Stimulated activated CD4-positive, alpha-beta T cell treated with anti-CD3 and anti-CD28 coated beads, Interleukin-12 subunit alpha, Interleukin-12 subunit beta, amount 100 ng/mL, for 4 hours (primary cell): ENCODE measurements at places on chromosomes 12 and 14.

DNA sequence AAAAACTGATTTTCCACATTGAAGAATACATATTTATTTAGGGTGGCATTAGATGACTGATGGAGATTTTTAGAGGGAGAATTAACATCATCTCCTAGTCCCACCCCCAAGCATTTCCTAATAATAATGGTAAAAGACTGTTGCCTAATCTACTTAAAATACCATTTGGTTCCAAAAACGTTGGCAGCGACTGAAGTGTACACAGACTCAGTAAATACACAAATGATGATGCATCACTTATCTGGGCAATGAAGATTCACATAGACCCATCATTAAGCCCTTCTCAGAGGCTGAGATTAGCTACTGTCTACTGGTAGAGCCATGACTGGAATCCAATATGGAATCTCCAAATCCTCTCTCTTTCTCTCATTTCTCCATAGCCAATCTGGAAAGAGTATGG lies 18.2 kb downstream of the RTN1 start:
- no peak for DNase-seq

- no peak for DNase-seq
Observed at GRCh38 chr12:29426498-29426897, 45.5 kb upstream of the ERGIC2 start.

- DNase-seq: no peak
Observed at GRCh38 chr12:2335916-2336315, 283.1 kb downstream of the CACNA1C start.

GRCh38 chr14:55908106-55908505 lies 210.1 kb upstream of the PELI2 start:
- no peak for DNase-seq

- DNase-seq: no peak
Observed at GRCh38 chr14:35855876-35856481, 29.8 kb downstream of the BRMS1L start.

GRCh38 chr12:87796961-87797516 lies 232.2 kb downstream of the C12orf50 start:
- no peak for DNase-seq

DNA sequence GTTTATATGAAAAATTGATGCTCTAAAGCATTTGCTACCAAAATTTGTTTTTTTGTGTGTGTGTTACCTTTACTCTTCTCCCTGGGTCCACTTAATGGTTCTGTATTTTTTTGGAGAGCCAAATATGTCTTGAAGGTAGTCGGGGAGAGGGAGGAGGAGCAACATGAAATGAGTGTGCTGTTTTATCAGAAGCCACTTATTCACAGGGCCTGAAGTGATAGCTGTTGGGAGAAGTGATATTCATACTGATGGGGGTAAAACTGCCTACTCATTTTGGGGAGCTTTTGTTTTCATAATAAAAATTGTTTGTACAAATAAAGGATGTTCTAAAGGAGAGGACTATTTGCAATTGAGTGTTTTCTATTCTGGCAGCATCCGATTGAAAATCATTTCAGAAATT lies 29.2 kb downstream of the CRADD start:
- no peak for DNase-seq

DNA sequence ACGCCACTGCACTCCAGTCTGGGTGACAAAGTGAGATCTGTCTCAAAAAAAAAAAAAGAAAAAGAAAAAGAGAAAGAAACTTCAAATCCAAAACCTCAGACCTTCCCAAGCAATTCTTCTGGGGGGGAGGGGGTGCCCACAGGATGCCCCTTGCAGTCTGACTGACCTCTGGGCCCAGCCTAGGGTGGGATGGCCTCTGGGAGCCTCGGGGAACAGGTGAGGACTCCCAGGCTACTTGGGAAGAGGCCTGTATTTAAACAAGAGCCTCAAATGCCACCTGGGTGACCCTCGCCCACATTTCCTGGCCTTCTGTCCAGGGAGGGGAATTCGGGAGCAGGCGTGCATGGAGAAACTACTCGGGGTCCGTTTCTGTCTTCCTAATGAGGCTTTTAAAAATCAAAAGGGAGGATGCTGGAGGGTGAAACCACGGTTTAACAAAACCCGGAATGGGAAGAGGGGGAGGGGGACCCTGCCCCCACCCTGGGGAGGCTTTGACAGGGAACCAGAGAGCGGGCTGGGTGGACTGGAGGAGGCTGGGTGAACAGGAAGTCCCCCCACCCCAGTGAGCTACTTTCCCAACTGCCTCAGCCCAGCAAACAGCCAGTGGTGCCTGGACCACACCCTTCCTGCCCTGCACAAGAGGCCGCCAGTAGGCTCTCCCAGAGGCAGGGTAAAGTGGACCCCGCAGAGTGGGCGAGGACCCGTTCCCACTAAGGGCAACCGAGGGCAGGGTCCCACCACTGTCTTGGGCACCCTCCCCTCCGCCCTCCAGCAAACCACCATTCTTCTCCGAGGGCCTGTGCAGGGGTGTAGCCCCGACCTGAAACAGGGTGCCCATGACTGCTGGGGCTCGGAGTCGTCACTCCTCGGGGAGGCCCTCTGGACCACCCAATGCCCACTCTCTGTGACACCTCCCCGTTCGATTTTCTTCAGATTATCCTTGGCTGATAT lies 1.5 kb upstream of the FBRSL1 start:
- no peak for DNase-seq

GRCh38 chr14:64947710-64948611 lies 5.4 kb upstream of the GPX2 start:
- no peak for DNase-seq

GRCh38 chr12:22117563-22118237 lies 71.7 kb downstream of the CMAS start:
- no peak for DNase-seq

DNA sequence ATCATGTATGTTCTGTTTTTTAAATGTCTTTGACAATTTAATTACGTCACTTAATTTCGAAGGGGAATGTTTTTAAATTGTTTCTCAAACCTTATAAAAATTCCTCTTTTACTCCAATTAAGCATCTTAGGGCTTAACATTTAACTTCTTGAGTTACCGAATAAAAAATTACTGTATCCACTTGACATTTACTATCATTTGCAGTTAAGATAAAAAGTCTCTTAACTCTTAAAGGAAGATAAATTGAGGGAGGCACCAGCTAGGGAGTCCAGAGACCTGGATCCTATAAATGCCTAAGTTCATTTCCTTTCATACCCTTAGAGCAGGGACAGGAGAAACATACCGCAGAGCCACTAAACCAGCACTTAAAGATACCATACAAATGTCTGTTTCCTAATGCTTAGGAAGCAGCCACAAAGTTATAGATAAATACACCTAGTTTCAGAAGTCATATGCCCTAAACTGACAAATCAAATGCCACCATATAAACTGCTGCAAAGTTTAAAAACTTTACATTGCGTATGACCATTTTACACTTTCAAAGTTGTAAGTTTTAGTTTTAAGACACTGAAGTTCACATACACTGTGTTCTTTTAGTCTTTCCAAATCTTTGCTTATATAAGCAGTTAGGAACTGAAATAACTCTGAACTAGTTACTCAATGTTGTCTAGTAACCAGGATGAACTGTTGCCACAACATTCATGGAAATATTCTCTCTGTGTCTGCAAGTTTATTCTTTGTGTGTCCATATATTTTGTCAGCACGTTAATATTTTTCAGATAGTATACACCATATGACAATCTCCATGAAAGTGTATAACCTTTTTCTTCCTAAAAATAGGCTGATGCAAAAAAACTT lies 71.2 kb downstream of the GALNT4 start:
- DNase-seq: no peak

DNA sequence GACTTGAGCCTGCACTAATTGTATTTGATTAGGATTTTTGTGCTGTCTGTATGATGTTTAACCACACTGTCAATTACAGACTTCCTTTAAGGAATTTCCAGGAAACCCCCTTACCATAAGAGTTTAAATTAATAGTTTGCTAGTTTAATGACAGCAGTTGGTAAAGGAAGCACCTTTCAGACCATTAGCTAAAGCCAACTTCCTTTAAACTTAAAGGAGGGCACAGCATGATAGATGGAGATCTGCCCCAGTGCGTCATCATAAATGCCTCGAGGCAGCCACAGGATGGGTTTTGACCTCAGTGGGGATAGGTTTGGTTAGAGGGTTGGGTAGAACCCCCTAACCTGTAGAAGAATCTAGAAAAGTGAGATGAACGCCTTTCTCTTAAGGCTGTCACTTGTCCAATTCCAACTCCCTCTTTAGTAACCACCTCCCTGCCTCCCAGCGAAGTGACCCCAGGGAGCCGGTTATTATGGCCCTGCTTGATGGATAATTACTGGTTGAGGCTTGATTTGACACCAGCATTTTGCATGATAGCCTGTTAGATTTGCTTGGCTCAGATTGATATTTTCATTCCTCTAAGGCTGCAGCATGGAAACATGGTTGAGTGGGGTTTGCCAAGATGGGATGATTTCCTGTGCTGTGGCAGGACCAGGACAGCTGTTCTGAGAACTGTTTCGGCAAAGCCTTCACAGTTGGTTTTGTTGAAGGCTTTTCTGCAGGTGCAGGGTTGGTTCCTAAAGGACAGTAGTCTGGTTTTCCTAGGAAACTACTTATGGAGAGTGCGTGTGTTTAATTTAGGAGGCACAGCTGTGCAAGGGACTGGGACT lies 62.7 kb downstream of the CHST11 start:
- no peak for DNase-seq

DNA sequence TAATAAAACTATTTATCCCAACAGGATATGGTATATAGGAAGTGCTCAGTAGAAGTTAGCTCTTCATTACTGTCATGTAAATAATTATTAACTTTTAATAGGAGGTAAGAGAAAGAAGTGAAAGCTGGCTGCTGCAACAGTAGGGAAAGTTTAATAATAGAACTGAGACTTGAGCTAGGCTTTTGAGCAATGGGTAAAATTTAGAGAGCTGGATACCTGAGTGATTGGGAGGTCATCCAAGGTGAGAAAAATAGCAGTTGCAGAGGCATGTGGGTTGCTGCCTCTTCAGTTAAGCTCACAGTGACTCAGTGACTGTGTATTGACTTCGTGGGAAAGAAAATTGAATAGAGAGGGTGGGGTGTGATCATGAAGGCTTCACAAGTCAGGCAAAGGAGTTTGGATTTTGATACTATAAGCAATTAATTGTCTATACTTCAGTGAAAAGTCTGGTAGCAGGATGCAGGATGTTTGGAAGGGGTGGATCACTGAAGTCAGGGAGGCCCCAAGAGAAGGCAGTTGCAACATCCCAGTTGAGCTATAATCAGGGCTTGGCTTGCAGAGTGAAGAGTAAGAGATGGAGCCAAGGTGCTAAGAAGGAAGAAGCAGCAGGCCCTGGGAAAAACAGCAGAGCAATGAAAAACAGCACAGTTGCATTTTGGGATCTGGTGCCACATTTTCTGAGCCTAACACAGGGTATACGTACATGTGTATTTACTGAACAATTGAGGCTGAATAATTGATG lies 172.0 kb upstream of the FRMD6 start:
- DNase-seq: no peak

- DNase-seq: no peak
Observed at GRCh38 chr14:101056446-101056845, 152.9 kb upstream of the RTL1 start.

DNA sequence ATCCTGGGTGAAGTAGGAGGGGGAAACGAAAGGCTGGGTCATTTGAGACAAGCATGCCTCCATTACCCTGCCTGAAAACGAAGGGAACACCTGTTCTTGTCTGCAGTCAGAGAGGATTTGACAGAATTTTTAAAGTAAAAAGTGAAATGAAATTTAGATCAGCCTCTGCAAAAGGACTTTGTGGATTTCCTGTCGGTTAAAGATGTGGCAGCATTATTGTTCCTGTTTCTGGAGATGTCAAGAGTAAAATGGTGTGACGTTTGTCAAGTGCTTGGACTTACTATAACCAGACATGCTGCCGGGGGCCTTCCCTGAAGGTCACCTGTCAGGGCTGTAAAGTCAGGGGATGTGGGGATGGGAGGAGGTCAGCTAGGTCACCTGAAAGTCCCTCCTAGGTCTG lies 32.0 kb downstream of the NRXN3 start:
- DNase-seq: no peak

DNA sequence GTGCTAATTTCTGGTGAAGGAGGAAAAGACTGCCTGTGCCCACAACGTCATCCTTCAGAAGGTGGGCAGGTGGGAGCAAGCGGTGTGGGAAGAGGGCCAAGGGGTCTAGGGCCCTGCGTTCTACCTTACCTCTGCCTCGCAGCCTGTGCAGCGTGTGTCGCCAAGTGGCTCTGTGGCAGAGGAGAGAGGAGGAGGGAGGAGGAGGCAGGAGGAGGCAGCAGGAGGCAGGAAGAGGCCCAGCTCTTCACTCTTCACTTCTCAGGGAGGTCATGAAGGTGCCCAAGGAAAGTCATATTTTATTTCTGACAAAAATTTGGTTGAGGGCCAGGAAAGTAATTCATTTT lies 177.9 kb downstream of the MYRFL start:
- no peak for DNase-seq

GRCh38 chr12:77062846-77063461 lies 2.4 kb downstream of the E2F7 start:
- DNase-seq: no peak

- DNase-seq: no peak
Observed at GRCh38 chr14:68607081-68607866, 185.6 kb downstream of the ZFP36L1 start.

DNA sequence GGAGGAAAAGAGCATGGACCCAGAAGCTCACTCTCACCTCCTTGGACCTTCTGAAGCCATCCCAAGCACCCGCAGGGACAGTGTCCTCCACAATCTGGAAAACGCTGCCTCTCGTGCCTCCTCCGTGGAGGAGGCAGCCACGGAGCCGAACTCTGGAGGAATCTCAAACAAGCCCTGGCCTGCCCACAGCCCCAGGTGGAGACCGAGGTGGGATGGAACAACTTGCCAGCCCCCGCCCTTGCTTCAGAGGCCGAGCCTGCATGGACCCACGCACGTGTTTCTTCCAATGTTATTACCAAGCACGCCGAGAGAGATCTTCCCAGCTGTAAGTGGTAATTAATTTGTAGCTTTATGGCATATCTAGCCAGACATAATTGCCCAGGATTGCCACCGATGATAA lies 61.3 kb downstream of the SCARB1 start:
- DNase-seq: no peak

DNA sequence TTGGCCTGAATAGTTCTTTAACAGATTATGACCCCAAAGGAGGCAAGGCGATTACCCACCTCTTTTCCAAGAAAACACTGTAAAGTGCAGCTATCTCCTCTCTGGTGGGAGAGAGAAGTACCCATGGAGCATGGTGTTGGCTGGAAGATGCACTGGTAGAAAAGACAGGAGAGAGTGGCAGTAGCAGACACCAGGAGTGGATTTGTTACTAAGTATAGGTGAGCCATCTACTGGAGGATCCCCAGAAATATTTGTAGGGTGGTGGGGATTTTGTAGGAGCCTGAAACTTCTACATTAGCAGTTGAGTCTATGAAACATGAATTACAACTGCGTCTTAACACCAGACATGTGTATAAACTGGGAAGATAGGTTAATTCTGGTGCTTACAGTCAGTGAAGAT lies 148.0 kb downstream of the SLC38A4 start:
- DNase-seq: no peak
